ENCODE measurements at places on chromosomes 4 and X. TPM values are rescaled to one million over a fixed set of nuclear protein-coding genes. Genes with fewer than 3 reads are reported as not detected.

Gene PAK3
- 0.19 TPM for polyA plus RNA-seq

Gene TCEAL6
- not detected for polyA plus RNA-seq

Gene LONRF3
- polyA plus RNA-seq = 0.03 TPM

Gene MAGEA9B
- not detected for polyA plus RNA-seq

Gene PRRG1
- 14.1 TPM for polyA plus RNA-seq

Gene GPR119
- not detected for polyA plus RNA-seq

Gene DKK2
- polyA plus RNA-seq = 0.48 TPM

Gene SLITRK2
- 0.58 TPM for polyA plus RNA-seq

Gene SORBS2
- 0.27 TPM for polyA plus RNA-seq

Gene CFAP99
- not detected for polyA plus RNA-seq

Gene KLHL4
- polyA plus RNA-seq = 0.26 TPM

Gene VEGFC
- 100.0 TPM for polyA plus RNA-seq

Gene SPANXN4
- not detected for polyA plus RNA-seq

Gene CYBB
- not detected for polyA plus RNA-seq

Gene SPANXA1
- polyA plus RNA-seq = not detected

Gene SSX1
- polyA plus RNA-seq = not detected

Gene TACC3
- 10.2 TPM for polyA plus RNA-seq
